Thyroid gland (tissue), 4 donors: ENCODE measurements at places on chromosomes 1 and 21. TPM values are rescaled to one million over a fixed set of nuclear protein-coding genes. Genes with fewer than 3 reads are reported as not detected.

- DNase-seq, result no peak
These were observed 43.9 kb upstream of the IFNAR2 start for GRCh38 chr21:33185852-33186251.

The WNT3A gene
- total RNA-seq, result not detected

GRCh38 chr21:44749116-44749758, 37.9 kb upstream of the TSPEAR start:
- no peak for DNase-seq

The MROH9 gene
- 0.40 TPM for total RNA-seq

DNA sequence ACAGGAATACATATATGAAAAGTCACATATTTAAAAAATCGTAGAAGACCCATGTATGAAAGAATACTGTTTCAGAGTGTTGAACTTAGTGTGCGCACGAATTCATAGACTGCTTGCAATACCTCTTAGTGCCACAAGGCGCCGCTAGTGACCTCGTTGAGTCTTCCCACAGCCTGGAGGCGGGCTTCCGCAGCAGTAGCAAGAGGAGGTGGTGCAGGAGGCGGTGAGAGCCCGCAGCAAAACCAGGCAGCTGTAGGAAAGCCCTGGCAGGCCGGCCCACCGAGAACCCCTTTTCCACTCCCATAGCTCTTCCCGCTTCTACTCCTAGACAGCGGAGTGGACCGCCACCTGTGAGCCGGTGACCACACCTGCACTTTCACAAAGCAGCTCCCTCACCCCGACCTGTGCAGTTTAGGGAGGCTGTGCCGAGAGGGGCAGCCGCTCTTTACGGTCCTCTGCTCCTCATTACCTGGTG, 23.5 kb downstream of the MTARC1 start:
- peak; percentile 77 for DNase-seq

The NUDT4B gene
- total RNA-seq, result 9.0 TPM

- peak; percentile 24 for DNase-seq
These were observed 14.0 kb upstream of the ZNF697 start for GRCh38 chr1:119662034-119662437.

GRCh38 chr1:55147524-55147923, 67.6 kb downstream of the USP24 start:
- DNase-seq, result no peak

DNA sequence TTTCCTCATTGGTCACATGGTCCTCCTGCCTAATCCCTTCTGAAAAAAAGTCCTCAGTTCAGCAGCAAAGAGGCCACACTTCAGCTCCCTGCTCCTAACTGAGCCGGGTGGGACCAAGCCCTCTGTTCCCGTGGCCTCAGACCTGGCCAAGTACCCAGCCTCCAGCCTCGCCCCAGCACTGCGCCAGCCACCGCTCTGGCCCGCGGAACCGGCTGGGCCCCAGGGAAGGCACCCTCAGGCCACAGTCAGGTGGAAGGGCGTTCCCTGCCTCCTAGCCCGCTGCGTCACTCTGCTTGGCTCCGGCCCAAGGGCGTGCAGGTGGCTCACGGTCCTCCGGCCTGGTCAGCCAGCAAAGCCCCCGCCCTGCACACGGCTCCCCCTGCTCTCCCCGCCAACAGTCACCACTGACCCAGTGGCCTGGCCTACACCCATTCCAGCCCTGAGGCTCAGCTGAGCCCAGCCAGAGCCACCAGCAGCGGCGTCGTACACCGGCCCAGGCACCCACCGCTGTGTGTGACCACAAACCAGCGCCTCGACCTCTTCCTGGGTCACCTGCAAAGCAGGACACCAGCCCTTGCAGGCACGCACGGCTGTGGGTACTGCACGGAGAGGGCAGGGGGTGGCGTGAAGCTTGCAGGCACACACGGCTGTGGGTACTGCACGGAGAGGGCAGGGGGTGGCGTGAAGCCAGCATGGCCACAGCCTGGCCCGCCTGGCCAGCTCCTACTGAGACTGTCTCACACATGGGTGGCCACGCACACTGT, 19.4 kb downstream of the NADK start:
- DNase-seq, result peak; percentile 99

- DNase-seq, result peak; percentile 5
These were observed 6.5 kb upstream of the GRIK3 start for GRCh38 chr1:37040773-37041172.

The E2F2 gene
- not detected for total RNA-seq

The RGS7 gene
- total RNA-seq, result not detected

- DNase-seq, result peak; percentile 90
These were observed 42.5 kb downstream of the NEK2 start for GRCh38 chr1:211632808-211633523.

GRCh38 chr1:85502625-85503083, 37.7 kb upstream of the DDAH1 start:
- peak; percentile 66 for DNase-seq

DNA sequence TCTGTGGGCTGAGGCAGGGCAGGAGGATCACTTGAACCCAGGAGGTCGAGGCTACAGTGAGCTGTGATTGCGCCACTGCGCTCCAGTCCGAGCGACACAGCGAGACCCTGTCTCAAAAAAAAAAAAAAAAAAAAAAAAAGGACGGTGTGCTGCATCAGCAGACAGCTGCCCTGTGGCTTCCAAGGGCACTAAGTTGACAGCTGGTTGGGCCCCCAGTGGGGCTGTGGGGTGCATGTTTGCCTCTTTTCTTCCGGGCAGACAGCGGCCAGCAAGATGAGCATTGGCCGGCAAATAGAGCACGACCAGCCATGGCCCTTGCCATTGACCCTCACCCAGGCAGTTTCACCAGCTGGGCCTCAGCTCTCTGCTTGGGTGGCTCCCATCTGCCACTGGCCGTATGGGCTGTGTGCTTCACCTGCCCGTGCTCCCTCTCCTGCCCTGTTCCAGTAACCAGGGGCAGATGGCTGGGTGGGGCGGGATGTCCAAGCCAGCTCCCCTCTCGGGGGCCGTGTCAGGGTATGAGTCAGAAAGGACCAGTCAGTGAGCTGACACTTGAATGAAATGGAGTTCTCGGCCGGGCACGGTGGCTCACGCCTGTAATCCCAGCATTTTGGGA, 12.3 kb upstream of the SLC25A34 start:
- no peak for DNase-seq

- DNase-seq, result no peak
These were observed 28.9 kb upstream of the APP start for GRCh38 chr21:26199456-26199855.

- DNase-seq, result no peak
These were observed 17.4 kb downstream of the KIAA0319L start for GRCh38 chr1:35539824-35540261.

DNA sequence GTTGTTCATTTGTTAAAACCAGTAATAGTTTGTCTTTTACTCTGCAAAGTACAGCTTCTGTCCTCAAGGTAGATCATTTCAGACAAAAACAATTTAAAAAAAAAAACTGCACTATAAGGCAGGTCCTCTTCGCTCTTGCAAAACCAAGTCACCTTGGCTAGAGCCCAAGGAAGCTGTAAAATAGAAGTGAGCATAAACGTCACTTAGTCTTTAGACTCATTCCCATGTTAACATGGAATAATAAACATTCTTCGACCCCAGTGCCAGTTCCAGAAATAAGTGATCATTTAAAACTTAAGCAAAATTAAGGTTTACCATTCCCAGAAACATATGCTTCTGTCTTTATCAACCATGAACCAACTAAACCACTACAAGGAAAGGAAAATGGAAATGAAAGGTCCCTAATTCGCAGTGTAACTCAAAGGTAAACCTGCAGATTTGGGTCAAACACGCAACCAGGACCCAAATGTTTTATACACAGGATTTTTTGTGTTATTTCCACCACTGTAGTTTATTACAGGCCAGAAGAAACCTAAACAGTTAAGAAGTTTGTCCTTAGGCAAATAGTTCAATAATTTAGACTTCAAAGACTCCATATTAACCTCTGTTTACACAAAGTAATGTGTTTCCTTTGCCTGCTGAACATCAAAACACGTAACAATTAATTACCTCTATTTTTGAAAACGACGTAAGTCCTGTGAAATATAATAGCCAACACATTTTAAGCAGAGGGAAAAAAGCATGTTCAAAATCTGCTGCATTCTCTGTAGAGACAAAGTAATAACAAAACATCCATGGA, 54.6 kb downstream of the TGFBR3 start:
- DNase-seq, result no peak

DNA sequence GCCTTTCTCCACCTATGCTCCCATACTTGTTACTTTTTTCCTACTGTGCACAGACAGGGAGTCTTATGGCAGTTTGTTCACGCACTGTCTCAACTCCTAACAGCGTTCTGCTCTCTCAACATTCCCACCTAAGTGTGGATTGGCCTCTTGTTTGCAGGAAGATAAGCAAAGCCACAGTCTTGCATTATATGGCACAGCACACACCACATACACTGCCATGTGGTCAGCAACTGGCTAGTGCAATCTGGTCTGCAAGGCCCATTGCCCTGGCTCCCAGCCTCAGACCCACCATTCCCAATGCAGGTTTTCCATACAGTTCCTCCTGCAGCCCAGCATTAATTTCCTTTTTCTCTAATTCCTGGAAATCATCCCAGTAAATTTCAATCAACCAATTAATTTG, 38.3 kb upstream of the LAMC2 start:
- DNase-seq, result no peak

The MRPL39 gene
- total RNA-seq, result 16.1 TPM

The YOD1 gene
- 11.7 TPM for total RNA-seq

The RPE65 gene
- not detected for total RNA-seq

DNA sequence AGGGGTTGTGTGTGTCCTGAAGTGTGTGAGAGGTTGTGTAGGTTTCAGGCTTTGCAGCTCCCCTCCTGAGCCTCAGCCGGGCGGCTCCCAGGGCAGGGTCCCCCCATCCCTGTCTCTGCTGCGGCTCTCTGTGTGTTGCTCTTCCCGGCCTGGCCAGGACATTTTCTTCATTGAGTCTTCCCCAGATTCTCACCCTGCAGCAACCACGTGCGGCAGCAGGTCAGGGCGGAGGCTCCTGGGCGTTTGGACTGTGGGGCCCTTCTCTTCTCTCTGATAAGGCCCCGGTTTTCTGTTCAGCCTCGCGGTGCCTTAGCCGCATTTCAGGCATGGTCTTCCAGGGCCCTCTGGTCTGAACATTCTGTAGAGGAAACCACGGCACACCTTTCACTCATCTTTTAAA, 1.8 kb upstream of the TCP10L start:
- DNase-seq, result no peak

DNA sequence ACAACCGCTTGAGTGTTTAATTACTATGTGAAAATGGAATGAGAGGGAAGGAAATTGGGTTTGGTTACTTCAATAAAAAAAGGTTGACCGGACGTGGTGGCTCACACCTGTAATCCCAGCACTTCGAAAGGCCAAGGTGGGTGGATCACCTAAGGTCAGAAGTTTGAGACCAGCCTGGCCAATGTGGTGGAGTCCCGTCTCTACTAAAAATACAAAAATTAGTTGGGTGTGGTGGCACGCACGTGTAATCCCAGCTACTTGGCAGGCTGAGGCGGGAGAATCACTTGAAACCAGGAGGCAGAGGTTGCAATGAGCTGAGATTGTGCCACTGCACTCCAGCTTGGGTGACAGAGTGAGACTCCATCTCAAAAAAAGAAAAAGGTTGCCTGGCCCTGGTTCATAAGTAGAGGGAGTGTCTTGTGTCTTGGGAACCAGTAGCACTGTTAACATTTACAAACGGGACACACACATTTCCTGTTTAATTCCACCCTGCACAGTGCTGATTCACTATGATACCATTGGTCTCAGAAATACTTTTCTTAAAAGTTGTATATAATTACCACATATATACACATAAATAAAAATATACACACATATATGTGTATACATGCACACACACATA, 27.6 kb upstream of the CLDN14 start:
- DNase-seq, result peak; percentile 40

- DNase-seq, result no peak
These were observed 51.7 kb downstream of the COL24A1 start for GRCh38 chr1:86104606-86105532.

The PRKAA2 gene
- total RNA-seq, result 10.4 TPM

DNA sequence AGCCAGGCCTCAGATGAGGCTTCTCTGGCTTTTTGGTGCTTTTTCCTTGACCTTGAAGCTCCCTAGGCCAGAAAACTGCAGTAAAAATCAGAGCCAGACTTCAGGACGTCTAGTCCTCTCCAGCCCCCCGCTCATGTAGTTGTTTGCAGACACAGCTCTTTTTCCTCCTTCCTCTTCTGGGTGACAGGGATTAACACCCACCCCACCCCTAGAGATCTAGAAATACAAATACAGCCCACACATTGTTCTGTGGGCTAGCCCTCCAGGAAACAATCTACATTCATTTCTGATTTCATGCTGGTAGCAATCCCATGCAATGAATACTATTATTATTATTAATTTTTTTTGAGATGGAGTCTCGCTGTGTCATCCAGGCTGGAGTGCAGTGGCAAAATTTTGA, 9.9 kb upstream of the CLSTN1 start:
- DNase-seq, result no peak

DNA sequence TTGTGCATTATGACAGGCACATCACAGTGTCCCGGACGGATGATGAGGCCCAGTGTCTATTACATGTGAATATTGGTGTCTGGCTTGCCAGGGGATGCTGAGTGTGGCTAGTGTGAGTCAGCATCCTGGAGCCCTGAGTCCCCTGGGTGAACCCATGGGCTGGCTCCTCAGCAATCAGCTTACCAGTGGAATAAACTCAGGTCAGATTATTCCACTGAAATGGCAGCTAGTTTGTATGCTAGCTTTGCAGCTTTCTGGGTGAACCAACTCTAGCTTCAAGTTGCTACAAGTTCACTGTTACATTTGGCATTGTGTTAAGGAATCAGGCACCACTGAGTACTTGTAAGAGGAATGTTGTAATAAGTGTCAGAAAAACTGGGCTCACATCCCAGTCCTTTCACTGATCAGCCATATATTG, 23.9 kb upstream of the RPTN start:
- no peak for DNase-seq

DNA sequence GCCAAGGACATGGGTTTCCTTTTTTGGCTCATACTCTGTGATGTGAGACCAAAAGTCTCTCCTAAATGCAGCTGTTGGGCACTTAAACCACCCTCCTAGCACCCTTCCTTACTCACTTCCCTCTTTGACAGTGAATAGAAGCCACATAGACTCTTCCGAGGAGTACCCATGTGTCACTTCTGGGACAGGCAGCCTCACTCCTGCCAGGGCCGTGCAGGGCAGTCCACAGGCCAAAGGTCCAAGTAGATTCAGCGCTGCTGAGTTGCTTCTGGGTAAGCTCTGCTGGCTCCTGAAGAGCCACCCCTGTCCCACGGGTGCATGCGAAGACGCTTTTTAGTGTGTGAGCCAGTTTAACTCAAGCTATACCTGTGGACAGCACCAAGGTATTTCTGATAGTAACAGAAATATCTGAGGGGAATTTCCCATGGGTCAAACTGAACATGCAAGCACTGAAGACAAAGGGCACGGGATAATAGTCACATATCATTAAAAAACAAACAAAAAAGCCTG, 36.8 kb upstream of the BMP8B start:
- DNase-seq, result peak; percentile 28
